Muscle of leg (tissue), 16 donors: ENCODE measurements at places on chromosomes 2 and 18. TPM values are rescaled to one million over a fixed set of nuclear protein-coding genes. Genes with fewer than 3 reads are reported as not detected.

NT5DC4 gene
- not detected for polyA plus RNA-seq

GALR1 gene
- 0.06 TPM for polyA plus RNA-seq

KRCC1 gene
- polyA plus RNA-seq: 35.2 TPM

NPHP1 gene
- polyA plus RNA-seq: 5.3 TPM

ZSWIM2 gene
- polyA plus RNA-seq: not detected

KLHL29 gene
- 6.1 TPM for polyA plus RNA-seq

GALNT13 gene
- 0.18 TPM for polyA plus RNA-seq

RETSAT gene
- polyA plus RNA-seq: 14.6 TPM

RRM2 gene
- 27.1 TPM for polyA plus RNA-seq

CTDP1 gene
- polyA plus RNA-seq: 9.1 TPM

DNA sequence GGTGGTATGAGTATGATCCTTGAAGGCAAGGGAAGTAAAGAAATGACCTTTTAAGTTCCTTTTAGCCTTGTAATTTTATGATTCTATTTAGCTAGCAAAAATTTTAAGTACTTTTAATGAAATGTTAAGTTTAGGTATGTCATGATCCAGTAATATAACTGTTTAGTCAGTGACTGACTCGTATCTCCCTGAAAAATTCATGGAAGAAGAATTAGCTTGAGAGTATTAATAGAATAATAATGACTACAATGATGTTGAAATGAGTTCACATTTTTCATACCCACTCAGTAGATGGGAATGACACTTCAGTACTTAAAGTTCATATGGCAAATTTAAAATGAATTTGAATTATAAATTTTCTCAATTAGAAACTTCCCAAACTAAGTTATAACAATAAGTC lies 14.6 kb downstream of the RAB3GAP1 start:
- DNase-seq: no peak

GRCh38 chr2:167855211-167855610 lies 392.2 kb downstream of the STK39 start:
- no peak for DNase-seq

DNA sequence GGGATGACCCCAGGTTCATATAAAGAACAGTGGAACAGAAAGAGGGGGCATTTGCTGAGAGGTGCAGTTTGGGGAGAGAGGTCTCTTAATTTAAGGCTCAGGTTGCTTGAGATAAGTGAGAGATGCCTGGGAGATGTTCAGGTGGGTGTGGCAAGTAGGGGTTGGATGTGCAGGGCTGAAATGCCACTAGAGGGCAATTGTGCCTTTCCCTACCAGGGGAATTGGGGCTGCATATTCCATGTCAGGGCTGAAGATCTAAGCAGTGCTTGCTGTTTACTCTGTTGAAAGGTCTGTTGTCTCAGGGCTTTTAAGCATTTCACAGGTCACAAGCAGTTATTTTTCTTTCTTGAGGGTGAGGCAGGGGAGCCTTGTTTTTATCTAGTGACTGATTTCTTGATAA lies 7.8 kb downstream of the CCDC85A start:
- peak; percentile 22 for DNase-seq

- no peak for DNase-seq
Observed at GRCh38 chr2:173307293-173307692, 47.4 kb upstream of the CDCA7 start.

DNA sequence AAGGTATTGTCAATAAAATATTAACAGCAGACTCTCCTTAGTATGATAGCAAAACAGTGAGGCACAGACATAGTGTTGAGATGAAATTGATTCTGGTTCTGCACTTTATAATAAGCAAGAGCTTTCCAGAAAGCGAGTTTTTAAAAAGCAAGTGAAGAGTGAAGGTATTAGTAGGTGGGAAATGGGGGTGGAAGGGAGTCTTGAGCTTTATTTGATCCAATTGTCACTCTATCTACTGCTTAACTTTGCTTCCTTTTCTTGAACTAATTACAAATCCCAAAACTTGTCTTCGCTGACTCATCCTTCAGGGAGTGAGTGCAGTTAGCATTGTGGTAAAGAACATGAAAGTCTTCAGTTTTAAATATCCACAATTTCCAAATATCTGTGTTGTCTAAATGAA lies 120.6 kb upstream of the BOD1L2 start:
- no peak for DNase-seq

DNA sequence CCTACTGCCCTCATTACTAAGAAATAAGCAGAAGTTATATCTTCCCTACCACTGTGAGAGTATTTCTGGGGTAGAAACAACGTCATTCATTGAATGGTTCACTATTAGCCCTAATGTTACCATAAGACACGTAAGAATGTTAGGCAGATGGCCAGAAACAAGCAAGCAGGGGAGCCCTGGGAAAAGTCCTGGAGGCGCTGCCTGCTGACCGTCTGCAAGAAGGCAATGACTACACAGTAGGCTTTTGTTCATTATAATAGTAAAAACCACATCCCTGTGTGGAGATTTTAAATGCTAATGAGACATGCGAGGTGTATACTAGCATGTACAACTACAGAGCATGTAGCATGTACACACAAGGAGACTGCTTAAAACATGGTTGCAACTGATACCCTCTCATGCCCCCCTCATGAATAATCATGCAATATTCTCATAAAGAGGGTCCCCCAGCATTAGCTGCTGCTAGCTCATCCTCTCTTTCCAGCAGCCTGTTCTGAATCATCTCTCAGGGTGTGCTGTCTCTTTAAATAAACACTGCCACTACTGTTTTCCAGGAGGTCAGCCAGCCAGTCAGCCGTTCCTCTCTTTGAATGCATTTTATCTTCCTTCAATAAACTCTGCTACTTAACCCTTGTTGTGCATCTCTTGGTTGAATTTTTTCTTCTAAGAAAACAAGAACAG lies 23.6 kb downstream of the SUCLG1 start:
- peak; percentile 59 for DNase-seq

- DNase-seq: no peak
Observed at GRCh38 chr18:35862119-35862640, 110.3 kb upstream of the RMP24 start.

DNA sequence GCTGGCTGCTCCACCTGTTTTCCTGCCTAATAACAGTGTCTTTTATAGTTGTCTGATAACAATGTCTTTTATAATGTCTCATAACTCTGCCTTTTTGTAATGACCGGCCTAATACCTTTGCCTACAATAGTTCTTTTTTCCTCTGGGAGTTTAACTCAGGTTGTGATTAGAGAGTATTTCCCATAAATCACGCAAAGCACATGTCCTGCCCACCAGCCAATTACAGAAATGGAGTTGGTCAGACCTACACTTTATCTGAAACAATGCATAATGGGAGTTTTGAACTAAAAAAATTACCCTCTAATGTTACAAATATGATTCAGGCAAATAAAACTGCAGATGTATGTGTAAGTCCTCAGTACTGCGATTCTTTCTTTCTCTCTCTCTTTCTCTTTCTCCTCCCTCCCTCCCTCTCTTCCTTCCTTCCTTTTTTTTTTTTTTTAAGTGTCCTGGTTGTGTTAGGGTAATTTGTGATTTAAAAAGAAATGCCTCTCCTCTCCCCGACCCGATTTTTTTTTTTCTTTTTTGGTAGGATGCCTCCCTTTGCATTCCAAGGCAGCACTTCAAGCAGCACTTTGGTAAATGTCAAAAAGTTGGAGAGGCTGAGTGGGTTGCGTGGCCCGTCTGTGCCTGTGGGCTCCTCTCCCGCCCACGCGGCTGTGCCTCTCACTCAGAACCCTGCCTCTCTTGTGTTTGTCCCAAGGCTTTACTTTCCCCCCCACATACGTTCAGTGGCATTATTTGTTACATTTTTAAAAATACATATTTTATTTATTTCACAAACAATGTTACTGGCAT lies 147.3 kb downstream of the AGAP1 start:
- DNase-seq: peak; percentile 68

GRCh38 chr2:237154884-237155851 lies 69.5 kb downstream of the COPS8 start:
- DNase-seq: peak; percentile 78

- DNase-seq: peak; percentile 64
Observed at GRCh38 chr18:77131652-77132368, 773 bp downstream of the MBP start.

DNA sequence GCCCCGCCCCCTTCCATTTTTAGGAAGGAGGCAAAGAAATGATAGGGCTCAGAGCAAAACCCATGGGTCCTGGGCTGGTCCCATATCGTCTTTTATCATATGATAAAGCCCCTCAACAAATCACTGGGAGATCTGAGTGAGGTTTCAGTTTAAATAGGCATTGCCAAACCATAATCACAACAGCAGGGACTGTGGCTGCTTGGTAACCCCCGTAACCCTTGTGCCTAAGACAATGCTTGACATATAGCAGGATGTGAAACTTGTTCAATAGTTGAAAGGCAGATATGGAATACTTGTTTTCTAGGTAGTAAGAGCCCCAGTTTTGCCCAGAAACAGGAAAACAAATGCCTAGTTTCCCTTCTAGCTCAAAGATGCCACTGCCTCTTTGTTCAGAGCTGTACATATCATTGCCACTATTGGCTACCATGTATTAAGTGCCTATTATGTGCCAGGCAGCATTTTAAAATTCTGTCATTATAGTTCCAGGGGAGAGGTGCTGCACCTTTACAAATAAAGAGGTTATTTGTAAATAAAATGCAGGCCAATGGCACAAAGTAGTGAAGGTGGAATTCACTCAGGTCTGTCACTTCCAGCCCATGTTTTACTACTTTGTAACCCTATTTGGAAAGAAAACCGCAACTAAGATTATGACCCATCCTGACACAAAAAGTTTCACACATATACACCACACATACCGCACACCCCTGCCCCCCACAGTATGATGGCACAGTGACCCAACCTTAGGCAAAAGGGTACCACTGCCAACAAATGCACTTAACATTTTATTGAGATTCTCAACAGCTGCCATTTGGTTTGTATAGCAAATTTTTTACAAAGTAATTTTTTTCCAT lies 14.2 kb downstream of the NAGK start:
- no peak for DNase-seq

DNA sequence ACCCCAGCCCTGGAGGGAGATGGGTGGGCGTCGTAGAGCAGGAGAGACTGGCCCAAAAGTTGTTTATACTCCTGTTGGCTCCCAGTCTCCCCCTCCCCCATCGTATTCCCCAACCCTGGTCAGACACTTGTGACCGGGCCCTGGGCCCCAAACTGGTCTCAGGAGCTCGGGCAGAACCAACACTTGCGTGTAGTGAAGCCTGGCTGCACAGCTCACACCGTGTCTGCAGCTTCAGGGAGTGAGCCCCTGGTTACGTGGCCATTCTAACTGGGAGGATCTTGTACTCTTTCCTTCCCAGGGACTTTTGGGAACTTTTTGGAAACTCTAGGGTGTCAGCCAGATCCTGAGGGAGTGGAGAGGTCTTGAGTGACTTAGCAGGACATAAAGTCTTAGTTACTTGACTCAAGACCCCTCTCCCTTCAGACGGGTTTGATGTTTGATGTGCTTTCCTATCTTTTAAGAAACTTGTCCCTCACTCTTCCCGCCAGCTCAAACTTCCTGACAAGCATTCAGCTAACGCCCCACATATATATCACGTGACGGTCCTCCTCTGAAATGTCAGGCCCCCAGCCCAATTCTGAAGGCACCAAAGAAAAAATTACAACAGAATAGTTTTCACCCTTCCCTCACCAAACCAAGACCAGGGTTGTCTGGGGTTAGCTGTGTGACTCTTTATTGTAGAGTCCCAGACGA lies 2.3 kb downstream of the PKDCC start:
- peak; percentile 63 for DNase-seq

DNA sequence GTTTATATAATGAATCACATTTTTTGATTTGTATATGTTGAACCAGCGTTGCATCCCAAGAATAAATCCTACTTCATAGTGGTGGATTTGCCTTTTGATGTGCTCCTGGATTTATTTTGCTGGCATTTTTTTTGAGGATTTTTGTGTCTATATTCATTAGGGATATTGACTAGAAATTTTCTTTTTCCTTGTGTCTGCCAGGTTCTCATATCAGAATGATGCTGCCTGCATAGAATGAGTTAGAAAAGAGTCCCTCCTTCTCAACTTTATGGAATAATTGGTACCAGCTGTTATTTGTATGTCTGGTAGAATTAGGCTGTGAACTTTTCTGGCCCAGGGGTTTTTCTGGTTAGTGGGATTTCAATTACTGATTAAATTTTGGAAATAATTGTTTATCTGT lies 457.4 kb upstream of the DSEL start:
- no peak for DNase-seq

DNA sequence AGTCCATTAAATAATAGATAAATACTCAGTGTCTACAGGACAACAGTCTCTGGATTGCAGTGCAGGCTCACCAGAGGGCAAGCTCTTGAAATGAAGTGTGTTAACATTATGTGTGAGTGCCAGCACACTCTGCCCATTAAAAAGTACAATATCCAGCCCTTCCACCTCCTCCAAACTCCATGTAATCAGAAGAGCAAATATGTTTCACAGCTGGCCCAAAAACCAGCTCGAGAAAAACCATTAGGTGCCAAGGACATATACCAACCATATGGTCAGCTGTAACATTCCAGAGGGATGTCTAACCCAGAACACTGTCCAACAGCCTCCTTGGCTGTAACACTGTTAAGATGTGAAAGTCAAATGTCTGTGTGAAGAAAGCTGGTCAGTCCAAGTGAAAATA lies 112.2 kb downstream of the ZNF385B start:
- peak; percentile 44 for DNase-seq

GRCh38 chr2:195819276-195819675 lies 162.2 kb downstream of the SLC39A10 start:
- no peak for DNase-seq

- no peak for DNase-seq
Observed at GRCh38 chr2:32558492-32558891, 69.4 kb upstream of the TTC27 start.

GRCh38 chr2:112634874-112635157 lies 10.9 kb upstream of the SLC20A1 start:
- DNase-seq: no peak

- peak; percentile 84 for DNase-seq
Observed at GRCh38 chr2:150486539-150487484, 655 bp downstream of the RND3 start.

GRCh38 chr2:174603280-174603679 lies 5.7 kb upstream of the WIPF1 start:
- peak; percentile 88 for DNase-seq

- peak; percentile 89 for DNase-seq
Observed at GRCh38 chr2:20065885-20066602, 14.6 kb upstream of the LAPTM4A start.

- peak; percentile 18 for DNase-seq
Observed at GRCh38 chr2:118103951-118104940, 16.0 kb downstream of the INSIG2 start.

GRCh38 chr2:21123473-21124393 lies at the start of gene TDRD15:
Gene TDRD15, plus strand, starts transcription at chr2:21123968. Its CDS starts 13,500 bp downstream, at chr2:21137468.
- DNase-seq: no peak

GRCh38 chr2:99801327-99801901 lies 311.6 kb upstream of the REV1 start:
- DNase-seq: no peak

DNA sequence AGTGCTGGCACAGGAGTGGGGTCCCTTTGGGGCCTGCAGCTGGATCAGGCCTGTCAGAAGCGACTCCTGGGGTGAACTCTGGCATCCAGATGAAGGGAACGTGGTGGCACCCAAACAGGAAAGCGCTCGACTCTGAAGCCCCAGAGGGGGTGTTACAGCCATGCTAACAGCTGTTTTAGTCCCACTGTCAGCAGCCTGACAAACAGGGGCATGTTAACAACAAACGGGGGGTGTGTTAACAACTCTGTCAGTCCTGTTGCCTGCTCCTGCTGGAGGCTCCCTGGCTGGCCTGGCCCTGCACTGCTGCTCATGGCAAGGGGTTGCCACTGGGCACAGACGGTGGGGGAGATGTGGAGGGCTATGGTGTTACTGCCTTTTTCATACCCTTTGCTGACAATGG lies 2.6 kb upstream of the RNU2-63P start:
- no peak for DNase-seq
